Stimulated activated CD4-positive, alpha-beta T cell treated with anti-CD3 and anti-CD28 coated beads, Interleukin-1b, Interleukin-23, amount 100 ng/mL, for 48 hours (primary cell): ENCODE measurements at places on chromosomes 12 and 14.

- no peak for DNase-seq
Measured at GRCh38 chr14:99883866-99884650, 90.8 kb downstream of the EML1 start.

DNA sequence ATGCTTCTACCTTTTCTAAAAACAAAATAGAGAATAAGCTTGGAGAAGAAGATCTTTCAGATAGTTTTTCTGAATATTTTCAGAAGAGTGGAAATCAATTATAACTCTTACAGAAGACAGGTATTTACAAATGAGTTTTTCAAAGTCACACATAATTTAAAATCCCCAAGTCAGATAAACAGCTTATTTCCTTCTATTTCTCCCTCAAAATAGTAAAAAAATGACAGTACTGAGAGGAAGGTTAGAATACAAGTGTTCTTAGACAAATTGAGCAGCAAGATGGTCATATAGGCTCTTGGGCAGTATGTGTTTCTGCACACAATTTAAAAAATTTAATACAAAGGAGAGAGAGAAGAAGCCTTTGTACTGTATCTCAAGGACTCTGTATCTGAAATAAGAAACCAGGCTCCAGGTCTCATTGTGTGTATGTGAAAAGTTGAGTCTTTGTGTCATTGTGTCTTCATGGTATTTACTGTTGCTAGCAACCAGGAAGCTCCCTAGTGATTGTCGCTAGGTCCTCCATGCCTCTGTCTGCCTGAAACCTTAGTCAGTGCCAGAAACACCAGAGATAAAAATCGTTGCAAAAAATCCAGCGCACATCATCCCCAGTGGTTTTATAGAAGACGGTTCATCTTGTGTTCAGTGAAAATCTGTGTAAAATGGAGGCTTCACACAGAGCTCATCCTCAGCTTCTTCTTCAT is 12.9 kb upstream of the TUBA1A start:
- no peak for DNase-seq

- DNase-seq, result no peak
Measured at GRCh38 chr14:65627315-65627714, 214.8 kb downstream of the FUT8 start.

GRCh38 chr14:53152887-53153701 is at the start of gene DDHD1:
DDHD1 (minus strand) TSS chr14:53153323; CDS start chr14:53153098, 225 bp downstream.
- peak; percentile 80 for DNase-seq

DNA sequence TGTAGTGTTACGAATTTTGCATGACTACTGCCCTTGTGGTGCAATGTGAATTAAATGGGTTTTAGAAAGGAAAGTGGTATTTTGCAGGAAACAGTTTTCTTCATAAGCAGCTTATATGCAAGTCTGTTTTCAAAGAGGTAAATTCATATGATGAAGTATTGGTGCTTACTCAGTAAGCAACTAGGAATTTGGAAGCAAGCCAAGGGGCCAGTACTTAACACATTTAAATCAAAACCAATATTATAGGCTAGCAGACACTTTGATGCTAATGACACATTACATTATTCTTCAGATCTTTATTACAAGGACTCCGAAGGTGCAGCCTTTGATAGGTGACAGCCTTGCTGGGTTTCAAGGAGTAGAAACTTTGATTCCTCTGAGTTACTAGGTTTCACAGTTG is 23.1 kb downstream of the MGAT4C start:
- DNase-seq, result no peak

DNA sequence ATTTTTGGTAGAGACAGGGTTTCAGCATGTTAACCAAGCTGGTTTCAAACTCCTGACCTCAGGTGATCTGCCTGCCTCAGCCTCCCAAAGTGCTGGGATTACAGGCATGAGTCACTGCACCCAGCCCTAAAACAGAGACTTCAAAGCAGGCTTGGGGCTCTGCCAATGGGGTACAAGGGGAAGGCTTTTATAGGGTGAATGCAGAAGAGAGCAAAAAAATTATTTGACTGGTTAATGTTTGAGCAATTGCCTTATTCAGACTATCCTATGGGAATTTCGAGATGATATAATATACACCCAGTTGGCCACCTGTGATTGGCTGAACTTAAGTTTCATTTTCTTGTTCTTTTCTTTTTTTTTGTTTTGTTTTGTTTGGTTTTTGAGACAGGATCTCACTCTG is 31.5 kb upstream of the ACTN1 start:
- DNase-seq, result no peak

DNA sequence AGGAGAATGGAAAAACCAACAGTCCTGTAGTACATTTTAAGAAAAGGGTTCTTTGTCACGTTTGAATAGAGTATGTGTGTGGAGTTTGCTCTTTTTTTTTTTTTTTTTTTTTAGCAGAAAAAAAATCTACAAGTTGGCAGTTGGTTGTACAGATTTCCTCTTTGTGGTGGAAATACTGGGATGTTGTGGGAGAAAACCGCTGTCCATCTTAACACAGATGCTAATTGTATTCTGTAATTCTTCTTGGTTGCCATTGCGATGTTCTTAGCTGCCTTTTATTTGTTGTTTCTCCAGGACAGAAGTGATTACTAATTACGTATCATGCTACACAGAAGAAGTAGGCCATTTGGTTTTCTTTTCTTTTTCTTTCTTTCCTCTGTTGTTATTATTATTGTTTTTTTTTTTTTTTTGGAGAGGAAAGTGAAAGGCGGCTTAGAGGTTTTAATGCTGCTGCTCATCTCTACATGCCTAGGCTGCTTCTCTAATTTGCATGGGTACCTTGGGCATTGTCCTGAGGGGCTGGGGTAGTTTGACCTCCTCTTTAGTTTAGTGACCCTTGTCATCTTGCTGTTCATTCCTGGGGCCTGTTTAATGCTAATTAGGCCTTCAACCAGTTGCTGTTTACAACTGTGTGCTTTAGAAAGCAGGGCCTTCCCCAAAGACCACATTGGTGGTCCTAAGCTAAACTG is 94.7 kb downstream of the TMTC2 start:
- DNase-seq, result no peak

- DNase-seq, result no peak
Measured at GRCh38 chr12:25326326-25326725, 75.6 kb upstream of the KRAS start.

DNA sequence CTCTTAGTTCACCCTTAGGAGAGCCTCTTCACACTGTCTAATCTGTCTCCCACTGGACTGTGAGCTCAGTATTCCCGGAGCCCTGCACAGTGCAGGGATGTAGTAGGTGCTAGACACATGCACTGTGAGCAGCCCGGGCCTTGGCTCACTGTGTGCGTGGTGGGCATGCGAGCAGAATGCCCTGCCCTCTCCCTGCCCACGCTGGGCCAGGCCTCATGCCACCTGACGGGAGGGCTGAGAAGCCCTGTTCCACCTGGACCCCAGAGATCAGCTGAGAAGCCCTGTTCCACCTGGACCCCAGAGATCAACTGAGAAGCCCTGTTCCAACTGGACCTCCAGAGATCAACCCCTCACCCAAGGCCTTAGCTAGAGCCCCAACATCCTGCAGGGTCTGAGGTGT is 10.9 kb downstream of the RPS6KL1 start:
- no peak for DNase-seq

GRCh38 chr12:66637699-66638301 is 41.1 kb downstream of the GRIP1 start:
- DNase-seq, result no peak

- no peak for DNase-seq
Measured at GRCh38 chr14:58912799-58913432, 275.2 kb downstream of the DACT1 start.
